ENCODE measurements at places on chromosomes 7 and 10.

DNA sequence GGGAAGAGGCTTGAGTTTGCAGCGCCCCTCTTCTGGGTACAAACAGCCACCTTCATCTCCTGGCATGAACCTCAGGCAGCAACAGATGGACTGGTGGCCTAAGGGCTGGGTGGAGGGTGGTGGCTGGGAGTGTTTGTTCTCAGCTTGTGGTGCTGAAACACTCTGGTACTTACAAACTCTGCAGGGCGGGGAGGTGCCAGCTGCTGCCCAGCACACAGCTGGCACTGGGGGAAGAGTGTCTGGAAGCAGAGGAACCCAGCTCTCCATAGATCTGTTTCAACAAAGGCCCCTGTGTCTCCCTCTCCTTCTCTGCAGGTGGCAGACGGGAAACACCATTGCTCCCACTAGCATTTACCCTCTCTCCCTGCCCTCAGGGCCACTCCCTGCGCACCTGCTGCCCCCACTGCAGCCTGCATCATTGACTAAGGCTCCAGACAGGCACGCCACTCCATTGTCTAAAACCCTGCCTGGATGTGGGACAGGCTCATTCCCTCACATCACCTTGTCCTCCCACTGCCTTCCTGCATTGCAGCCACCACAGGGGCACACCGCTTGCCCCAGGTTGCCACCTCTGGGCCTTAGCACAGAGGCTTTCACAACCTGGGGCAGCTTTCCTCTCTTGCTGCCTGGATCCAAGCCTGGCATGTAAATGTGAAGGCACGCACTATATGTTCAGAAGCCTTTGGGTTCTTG lies 6.5 kb downstream of the ARHGAP22 start:
- DNase-seq: no peak

DNA sequence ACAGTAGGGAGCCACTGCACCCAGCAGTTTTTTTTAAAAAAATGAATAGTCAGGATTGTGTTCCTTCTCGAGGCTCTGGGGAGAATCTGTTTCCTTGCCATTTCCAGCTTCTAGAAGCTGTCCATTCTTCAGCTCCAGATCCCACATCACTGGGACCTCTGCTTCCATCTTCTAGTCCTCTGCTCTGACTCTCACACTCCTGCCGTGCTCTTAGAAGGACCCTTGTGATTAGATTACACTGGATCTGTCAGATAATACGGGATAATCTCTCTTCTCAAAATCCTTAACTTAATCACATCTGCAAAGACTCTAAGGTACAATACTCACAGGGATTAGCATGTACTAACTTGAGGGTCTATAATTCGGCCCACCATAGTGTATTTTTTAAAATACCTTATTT lies 158.9 kb upstream of the SP4 start:
- DNase-seq: no peak

DNA sequence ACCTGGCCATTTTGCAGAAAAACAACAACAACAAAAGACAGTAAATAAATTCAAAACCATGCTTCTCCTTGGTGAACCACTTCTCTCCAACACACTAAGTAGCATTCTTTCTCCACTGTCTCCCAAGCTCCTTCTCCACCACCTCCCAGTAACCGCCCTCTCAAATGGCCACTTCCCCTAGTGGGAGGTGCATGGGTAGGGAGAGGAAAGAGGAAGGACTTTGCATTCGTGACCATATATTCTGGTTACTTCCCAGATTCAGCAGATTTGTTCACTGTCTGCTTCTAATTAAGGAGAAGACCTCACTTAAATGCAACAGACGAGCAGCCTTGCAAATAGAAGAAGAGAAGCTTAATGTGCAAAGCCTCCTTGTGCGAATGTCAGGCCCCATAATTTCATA lies 166.8 kb downstream of the SORCS1 start:
- DNase-seq: no peak

DNA sequence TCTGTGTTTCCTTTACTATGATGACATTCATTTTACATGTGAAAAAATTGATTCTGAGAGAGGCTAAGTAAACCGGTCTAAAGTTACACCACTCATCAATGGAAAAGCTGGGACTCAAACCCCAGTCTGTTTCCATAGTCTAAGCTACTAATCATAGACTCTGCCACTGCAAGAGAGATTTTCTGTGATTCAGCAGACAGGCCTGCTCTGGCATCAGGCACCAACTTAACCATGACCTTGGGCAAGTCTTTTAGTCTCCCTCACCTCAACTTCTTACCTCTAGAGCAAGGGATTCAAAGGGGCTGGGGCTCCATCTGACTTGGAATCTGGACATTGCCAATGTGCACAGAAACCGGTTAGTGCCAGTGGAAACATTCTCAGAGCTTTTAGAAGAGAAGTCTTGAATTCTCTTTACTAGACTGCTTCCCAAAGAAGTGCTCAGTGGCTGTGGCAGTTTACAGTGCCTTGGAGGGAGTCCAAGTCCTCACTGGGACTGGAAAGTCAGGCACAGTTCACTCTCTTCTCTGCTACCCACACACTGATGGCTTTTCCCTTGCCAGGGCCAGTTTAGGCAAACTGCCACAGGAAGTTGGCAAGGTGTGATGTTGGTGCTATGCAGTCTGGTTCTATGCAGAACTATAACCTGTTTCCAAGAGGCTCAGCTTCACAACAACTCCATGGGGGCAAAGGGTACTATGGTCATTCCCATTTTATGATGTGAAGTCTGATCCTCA lies 4.5 kb upstream of the BLNK start:
- DNase-seq: no peak

DNA sequence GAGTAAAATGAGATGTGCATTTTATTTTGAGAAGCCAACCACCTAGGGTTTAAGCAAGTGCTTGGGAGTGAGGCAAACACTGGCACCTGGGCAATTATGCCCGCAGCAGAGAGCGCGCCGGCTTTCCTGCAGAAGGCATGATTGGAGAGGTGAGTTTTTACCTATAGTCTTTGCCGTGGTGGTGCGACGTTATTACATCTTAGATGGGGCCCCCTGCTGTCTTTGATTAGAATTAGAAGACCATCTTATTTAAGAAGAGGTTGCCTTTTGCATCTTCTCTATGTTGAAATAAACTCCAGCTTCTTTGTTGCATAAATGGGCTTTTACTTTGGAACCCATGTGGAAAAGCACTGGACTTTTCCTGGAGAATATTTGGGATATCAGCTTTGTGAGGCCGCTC lies 409.5 kb downstream of the GLRX3 start:
- DNase-seq: no peak

DNA sequence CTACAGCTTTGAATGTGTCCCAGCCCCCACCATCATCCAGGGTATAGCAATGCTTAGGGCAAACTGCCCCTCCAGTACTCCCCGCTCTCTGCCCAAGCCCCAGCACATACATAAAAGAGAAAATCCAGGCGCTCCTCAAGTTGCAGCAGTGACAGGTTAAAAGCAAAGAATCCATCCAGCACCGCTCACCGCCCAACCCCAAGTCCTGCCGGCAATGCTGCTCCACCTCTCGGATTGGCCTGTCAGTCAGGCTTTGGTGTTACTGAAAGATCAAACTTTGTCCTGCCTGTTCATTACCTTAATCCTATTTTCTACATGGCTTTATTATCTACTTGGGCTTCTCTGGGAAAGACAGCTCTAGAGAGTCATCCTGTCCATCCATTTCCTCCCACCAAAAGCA lies 31.9 kb downstream of the DPCD start:
- no peak for DNase-seq

DNA sequence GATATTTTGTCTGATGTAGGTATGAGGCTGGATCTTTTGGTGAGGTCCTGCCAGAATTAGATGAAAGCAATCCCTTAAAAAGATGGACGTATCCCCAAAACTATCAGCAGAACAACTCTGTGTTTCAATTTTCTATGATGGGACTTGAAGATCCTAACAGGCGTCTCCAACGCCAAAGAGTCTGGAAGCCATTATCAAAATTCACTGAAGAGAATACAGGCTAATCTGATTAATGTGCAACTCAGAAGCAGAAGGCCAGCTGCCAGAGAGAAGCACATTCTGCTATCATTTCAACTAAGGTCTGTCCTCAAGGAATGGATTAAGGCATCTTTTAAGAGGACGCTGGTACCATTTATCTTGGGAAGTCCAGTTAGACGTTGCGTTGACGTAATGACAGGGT lies 119.7 kb downstream of the FGFR2 start:
- DNase-seq: no peak

- no peak for DNase-seq
Observed at GRCh38 chr10:34290412-34291081, 524.5 kb downstream of the PARD3 start.

DNA sequence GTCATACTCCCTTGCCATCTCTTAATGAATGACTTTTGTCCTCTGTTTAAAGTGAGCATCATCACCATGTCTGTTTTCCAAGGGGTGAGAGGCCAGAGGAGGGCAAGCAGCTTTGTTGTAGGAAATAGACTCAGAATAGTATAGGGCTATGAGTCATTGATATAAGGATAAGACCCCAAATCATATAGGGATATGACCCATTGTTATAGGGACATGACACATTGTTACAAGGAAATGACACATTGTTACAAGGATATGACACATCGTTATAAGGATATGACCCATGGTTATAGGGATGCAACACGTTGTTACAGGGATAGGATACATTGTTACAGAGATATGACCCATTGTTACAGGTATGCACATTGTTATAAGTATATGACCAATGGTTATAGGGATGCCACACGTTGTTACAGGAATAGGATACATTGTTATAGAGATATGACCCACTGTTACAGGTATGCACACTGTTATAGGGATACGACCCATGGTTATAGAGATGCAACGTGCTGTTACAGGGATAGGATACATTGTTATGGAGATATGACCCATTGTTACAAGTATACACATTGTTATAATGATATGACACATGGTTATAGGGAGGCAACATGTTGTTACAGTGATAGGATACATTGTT lies 311.1 kb upstream of the ADARB2 start:
- DNase-seq: no peak

- DNase-seq: no peak
Observed at GRCh38 chr10:83603708-83604107, 535.6 kb upstream of the GHITM start.

GRCh38 chr7:79319369-79319768 lies 134.1 kb downstream of the MAGI2 start:
- DNase-seq: no peak

DNA sequence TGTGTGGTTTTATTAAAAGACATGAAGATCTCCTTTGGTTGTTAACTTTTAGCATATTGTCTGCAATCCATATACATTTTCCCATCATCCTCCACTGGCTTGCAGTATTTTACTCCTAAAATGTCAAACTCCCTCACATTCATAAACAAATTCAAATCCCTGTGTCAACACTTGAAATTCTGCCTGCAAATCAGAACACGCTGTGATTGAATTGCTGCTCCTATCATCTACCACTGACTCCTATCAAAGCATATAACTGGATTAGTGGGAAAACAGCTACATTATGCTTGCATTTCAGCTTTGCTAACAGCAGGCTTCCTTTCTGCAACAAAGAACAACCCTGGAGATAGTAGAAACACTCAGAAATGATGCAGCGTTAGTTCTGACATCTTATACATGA lies 281.8 kb upstream of the HGF start:
- DNase-seq: no peak

DNA sequence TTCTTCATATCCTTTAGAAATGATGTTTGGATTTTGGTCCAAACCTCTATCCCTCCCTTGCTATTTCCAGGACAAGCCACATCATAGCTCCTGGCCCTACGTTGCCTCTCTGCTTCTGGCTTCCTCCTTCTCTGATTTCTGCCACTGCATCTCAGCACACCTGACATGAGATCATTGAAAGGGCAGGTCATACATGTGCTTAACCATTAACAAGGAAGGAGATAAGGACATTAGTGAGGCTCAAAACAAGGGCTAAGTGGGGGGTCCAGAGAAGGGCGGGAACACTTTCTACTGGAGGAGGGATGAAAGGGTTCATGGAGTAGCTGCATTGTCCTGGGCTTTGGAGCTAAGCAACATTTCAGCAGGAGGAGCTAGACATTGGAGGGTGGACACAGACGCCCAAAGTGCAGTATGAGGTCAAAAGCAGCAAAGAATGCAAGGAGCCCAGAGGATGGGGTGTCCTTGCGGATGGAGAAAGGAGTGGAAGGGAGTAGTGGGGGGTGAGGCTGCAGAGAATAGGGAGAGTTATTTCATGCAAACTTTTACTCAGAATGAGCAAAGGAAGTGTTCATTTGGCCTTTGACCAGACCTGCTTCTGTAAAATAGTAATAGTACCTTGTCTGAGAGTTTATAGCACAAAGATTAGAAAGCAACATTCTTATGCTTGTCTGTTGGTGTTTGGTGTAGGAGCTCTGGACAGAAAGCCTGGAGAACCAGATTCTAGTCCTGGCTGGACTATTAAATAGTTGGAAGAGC lies 102.4 kb upstream of the CREB5 start:
- no peak for DNase-seq

DNA sequence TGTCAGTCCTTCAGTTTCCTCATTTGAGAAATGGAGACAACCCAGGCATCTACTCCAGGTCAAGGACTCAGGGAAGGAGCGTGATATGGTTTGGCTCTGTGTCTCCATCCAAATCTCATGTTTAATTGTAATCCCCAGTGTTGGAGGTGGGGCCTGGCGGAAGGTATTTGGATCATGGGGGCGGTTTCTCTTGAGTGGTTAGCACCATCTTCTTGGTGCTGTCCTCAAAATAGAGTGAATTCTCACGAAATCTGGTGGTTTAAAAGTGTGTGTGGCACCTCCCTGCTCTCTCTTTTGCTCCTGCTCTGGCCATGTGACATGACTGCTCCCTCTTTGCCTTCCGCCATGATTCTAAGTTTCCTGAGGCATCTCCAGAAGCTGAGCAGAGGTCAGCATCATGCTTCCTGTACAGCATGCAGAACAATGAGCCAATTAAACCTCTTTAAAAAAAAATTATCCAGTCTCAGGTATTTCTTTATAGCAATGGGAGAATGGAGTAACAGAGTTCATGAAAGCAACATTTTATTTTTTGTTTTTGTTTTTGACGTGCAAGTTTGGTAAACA lies 30.0 kb downstream of the ARHGAP22 start:
- DNase-seq: no peak

Data from activated CD4-positive, alpha-beta T cell treated with anti-CD3 and anti-CD28 coated beads for 24 hours (primary cell).